Sigmoid colon (tissue), 7 donors: ENCODE measurements at places on chromosomes 16 and 17. TPM values are rescaled to one million over a fixed set of nuclear protein-coding genes. Genes with fewer than 3 reads are reported as not detected.
A peak's percentile ranks its signal among the peaks of the same experiment; 100 is the strongest.

The REXO5 gene
- 3.0 TPM for total RNA-seq

The TEDC2 gene
- not detected for total RNA-seq

DNA sequence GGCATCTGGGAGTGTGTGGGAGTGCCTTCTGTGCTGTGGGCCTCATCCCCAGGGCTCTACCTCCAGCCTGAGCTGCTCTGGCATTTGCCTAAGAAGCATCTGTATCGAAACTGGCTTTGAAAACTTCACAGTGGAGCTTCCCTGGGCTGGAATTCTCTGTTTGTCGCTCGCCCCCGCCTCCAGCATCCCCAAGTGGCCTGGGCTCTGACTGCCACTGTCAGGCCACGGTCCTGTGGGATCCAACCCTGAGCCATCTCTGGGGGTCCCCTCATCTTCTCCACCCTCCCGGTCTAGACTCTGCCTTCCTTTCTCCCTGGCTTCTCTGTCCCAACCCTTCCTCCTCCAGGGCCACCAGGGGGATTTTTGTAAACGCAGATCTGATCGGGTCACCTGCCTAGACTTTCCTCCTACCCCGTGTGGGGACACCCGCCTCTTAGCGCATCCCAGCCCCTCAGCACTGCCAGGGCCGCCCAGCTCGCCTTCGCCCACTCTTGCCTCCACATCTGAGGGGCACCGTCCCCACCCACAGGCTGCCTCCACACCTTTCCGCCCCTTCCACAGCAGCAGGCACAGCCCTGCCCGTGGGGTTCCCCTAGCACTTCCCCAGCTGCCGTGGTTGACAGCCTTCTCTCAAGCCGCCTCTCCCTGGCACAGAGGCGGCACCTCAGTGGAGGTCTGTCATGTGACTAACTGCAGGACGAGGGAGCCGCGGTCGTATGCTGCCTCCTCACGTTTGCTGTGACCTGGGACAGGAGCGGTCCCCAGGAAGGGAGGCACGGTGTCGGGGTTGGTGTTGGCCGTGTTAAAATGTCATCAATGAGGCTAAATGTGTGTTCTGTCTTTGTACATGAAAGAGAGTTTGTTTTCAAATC, 12.0 kb downstream of the TBC1D24 start:
- no peaks in the 10 kb centered on the region for H3K36me3 ChIP-seq
- H3K27ac ChIP-seq = no peak overlapping the region
- H3K27me3 ChIP-seq = no peaks in the 10 kb centered on the region
- H3K4me1 ChIP-seq = peaks cover 24% of the 10 kb centered on the region
- H3K4me3 ChIP-seq = no peak overlapping the region

DNA sequence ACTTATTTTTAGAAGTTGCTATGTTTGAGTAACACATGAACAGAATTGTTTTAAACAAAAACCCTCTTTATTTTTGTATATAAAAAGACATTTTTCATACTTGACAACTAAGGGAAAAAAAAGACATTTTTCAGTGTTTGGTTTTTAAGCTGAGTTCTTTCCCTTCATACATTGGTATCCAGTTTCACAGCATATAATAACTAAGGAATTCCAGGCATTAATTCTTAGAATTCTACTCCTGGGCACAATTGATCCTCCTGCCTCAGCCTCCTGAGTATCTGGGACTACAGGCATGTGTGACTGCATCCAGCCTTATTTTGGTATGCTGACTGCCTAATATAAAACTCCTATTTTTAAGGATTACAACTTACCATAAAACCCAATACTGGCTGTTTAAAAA, 8.4 kb downstream of the FBXO47 start:
- H3K27ac ChIP-seq = no peak overlapping the region
- no peaks in the 10 kb centered on the region for H3K4me1 ChIP-seq
- H3K4me3 ChIP-seq = no peak overlapping the region

- H3K4me3 ChIP-seq = no peak overlapping the region
- peaks cover 6% of the 10 kb centered on the region for H3K27me3 ChIP-seq
- no peak overlapping the region for H3K27ac ChIP-seq
- no peak for DNase-seq
These were observed 341.7 kb downstream of the C16orf95 start for GRCh38 chr16:86975445-86975844.

- H3K4me1 ChIP-seq = peaks cover 12% of the 10 kb centered on the region
- peak overlapping the region; percentile 86 for H3K4me3 ChIP-seq
- DNase-seq = no peak
- no peaks in the 10 kb centered on the region for H3K36me3 ChIP-seq
- peak overlapping the region; percentile 91 for H3K27ac ChIP-seq
- no peaks in the 10 kb centered on the region for H3K27me3 ChIP-seq
These were observed 633 bp downstream of the TBC1D16 start for GRCh38 chr17:80034791-80035686.

DNA sequence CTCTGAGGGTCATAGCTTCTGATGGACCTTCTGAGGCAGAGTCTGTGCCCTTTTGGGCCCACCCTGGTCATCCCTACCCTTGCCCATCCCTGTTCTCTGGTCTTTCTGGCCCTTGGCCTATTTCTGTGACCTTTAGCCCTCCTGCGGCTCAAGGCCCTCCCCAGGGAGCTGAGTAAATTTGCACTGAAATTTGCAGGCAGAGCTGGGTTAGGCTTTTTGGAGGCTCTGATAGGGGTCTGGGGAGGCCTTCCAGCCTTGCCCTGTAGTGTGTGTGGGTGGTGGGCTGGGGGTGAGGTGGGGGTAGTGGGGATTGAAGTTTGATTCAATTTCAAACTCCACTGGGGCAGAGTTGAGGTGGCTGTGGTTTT, 17.8 kb downstream of the RARA start:
- no peaks in the 10 kb centered on the region for H3K36me3 ChIP-seq
- peak overlapping the region; percentile 93 for H3K27ac ChIP-seq
- DNase-seq = no peak
- H3K4me3 ChIP-seq = no peak overlapping the region
- no peaks in the 10 kb centered on the region for H3K4me1 ChIP-seq
